GM23338 (cell line): ENCODE measurements at places on chromosomes 1 and 21. TPM values are rescaled to one million over a fixed set of nuclear protein-coding genes. Genes with fewer than 3 reads are reported as not detected.

Gene MYOM3
- not detected in 2 replicates for total RNA-seq

Gene EPHB2
- total RNA-seq: 19.2 and 20.1 TPM in 2 replicates

Gene NBPF12
- total RNA-seq: 5.0 and 6.8 TPM in 2 replicates

- no peaks in the 10 kb centered on the region for H3K36me3 ChIP-seq
- no peak overlapping the region for H3K4me3 ChIP-seq
- no peaks in the 10 kb centered on the region for H3K27me3 ChIP-seq
- no peaks in the 10 kb centered on the region for H3K4me1 ChIP-seq
- DNase-seq: no peak
- no peak overlapping the region for H3K27ac ChIP-seq
These were observed 4.4 kb upstream of the C4BPB start for GRCh38 chr1:207084232-207084631.

DNA sequence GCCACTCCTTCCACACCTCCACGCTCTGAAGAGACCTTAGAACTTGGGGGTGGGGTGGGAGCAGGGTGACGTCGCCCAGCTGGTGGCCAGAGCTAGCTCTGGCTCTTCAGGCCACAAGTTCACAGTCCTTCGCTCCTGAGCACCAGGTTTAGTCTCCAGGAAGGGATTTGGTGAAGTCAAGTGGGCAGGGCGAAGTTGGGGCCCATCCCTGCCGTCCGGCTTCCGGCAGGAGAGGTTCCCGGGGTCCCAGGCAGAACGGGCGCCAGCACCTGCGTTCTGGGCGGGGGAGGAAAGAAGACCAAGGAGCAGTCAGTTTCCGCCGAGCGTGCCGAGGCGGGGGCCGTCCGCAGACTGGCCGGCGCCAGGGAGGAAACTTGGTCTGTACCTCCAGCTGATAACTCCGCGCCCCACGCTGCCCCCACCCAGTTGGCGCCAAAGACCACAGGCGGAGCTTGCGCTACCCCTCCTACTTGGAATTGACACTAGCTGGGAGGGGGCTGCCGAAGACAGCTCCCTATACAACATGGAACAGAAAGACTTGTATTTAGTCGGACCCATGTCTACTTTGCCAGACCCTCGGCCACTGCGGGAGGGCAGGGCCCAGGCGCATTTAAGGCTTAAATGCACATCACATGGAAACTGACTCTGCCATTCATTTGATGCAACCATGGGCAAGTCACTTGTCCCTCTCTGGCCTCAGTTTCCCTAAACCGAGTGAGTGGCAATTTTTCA is 995 bp downstream of the ID3 start:
- H3K27me3 ChIP-seq: peaks cover 48% of the 10 kb centered on the region
- peaks cover 4% of the 10 kb centered on the region; the same call in 1 of the 2 replicates for H3K36me3 ChIP-seq
- H3K27ac ChIP-seq: no peak overlapping the region
- H3K4me1 ChIP-seq: peaks cover 56% of the 10 kb centered on the region

GRCh38 chr1:77282866-77283539 is 1.2 kb downstream of the AK5 start:
- peak overlapping the region; percentile 87 for H3K4me3 ChIP-seq
- H3K4me1 ChIP-seq: peaks cover 21% of the 10 kb centered on the region
- peaks cover 24% of the 10 kb centered on the region for H3K27me3 ChIP-seq

DNA sequence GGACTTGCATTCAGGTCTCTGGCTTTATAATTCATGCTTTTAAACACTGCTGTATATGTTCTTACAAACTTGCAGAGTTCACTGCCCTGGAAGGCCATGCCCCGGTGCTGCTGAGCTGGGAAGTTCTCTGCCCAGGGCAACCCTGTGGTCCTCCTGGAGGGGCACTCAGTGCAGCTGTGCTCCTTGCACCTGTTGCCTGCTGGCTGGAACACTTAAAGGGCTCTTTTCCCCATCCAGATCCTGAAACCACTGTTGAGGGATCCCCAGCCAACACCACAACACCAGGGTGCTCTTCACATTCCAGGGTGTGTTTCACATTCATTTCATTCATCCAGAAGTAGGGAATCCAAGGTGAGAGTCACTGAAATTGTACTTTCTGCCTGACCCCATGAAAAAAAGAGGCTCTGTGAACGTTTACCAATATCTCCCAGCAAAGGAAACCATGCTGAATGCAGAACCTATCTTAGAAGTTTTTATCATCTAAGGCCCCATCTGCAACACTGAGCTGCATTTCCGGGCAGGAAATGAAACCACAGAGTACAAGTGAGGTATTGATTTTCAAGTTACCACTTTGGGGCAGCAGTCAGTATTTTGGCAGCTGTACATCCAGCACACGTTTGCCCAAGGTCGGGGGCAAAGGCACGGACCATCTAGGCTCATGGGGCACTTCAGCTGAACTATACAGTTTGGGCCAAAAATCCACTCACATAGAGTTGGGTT is 16.4 kb upstream of the KIAA0040 start:
- no peak overlapping the region for H3K27ac ChIP-seq
- DNase-seq: no peak
- no peak overlapping the region for H3K4me3 ChIP-seq
- H3K36me3 ChIP-seq: no peaks in the 10 kb centered on the region
- no peaks in the 10 kb centered on the region for H3K27me3 ChIP-seq

- DNase-seq: peak; percentile 71
- H3K27me3 ChIP-seq: no peaks in the 10 kb centered on the region
These were observed 134.9 kb upstream of the IPO9 start for GRCh38 chr1:201693890-201694607.

- H3K36me3 ChIP-seq: no peaks in the 10 kb centered on the region
- peaks cover 4% of the 10 kb centered on the region; the same call in 1 of the 2 replicates for H3K4me1 ChIP-seq
- no peak overlapping the region for H3K4me3 ChIP-seq
- DNase-seq: no peak
- no peaks in the 10 kb centered on the region for H3K27me3 ChIP-seq
These were observed 40.0 kb upstream of the CITED4 start for GRCh38 chr1:40901886-40902852.

GRCh38 chr1:118927427-118928187 is 60.5 kb downstream of the TBX15 start:
- H3K27ac ChIP-seq: no peak overlapping the region
- H3K4me3 ChIP-seq: no peak overlapping the region
- H3K4me1 ChIP-seq: no peaks in the 10 kb centered on the region
- H3K36me3 ChIP-seq: no peaks in the 10 kb centered on the region
- DNase-seq: no peak

GRCh38 chr1:216576234-216576937 is 146.8 kb downstream of the ESRRG start:
- no peaks in the 10 kb centered on the region for H3K4me1 ChIP-seq
- H3K4me3 ChIP-seq: no peak overlapping the region
- no peak overlapping the region for H3K27ac ChIP-seq
- no peaks in the 10 kb centered on the region for H3K27me3 ChIP-seq
- H3K36me3 ChIP-seq: no peaks in the 10 kb centered on the region

DNA sequence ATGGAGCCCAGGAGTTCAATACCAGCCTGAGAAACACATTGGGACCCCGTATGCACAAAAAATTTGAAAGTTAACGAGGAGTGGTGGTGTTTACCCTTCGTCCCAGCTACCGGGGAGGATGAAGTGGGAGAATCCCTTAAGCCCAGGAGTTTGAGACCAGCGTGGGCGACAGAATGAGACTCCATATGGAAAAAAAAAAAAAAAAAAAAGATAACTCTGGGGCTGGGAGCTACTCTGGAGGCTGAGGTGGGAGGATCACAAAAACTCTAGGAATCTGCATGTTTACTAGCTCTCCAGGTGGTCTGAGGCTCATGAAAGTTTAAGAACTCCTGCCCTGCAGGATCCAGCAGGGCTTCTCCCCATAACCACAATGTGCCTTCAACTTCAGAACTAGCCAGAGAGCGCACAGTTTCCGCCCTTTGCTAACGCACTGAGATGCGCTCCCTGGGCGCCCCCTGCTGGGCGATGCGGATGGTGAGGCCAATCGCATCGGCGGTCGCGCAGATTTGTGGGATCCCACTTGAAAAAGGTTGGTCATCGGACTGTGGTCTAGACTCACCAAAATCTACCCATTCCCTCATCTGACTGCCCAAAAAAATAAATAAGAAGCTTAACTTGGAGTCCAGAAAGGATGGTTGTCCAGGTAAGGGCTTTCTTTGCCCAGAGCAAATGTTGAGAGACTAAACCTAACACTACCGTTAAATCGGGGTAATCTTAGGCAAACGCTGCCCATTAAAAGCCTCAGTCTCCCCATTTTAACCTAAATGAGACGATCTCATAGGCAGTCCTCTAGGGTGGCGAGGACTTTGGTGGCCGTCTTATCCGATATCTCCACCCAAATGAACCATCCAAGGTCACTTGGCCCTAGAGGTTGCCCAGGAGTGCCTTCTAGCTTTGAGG is 8.8 kb downstream of the ZNF683 start:
- H3K4me1 ChIP-seq: peaks cover 10% of the 10 kb centered on the region
- H3K4me3 ChIP-seq: no peak overlapping the region
- no peak overlapping the region for H3K27ac ChIP-seq

DNA sequence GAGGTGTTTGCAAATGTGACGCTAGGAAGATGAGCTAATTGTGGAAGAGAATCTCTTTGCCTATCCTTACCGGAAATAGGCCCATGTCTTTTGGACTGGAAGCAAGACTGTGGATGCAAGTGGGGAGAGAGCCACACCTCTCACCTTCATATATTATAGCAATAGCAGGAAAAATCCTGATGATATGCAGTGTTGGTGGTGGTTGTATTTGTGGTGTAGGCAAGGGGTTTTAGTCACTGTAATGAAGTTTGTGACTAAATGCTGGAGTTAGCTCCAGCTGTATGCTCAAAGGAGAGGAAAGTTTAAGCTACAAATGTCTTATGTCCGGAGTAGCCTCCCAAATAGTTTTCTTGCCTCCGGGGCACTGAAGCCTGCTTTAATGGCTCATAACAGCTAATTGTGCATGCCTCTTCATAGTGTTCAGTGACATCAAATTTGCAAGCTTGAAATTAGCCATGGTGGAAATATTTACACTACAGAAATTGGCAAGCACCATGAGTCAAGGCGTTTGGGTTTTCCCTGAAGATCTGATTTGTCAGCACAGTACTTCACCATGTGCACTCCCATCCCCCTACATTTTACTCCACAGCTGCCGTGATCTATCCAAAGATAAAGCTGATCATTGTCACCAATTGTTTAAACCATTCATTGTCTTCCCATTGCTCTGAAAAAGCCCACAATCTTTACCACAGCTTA is 102.6 kb upstream of the ZNF644 start:
- no peak overlapping the region for H3K4me3 ChIP-seq
- H3K27me3 ChIP-seq: no peaks in the 10 kb centered on the region
- H3K27ac ChIP-seq: peak overlapping the region; percentile 95
- no peaks in the 10 kb centered on the region for H3K36me3 ChIP-seq
- H3K4me1 ChIP-seq: peaks cover 73% of the 10 kb centered on the region
- no peak for DNase-seq

DNA sequence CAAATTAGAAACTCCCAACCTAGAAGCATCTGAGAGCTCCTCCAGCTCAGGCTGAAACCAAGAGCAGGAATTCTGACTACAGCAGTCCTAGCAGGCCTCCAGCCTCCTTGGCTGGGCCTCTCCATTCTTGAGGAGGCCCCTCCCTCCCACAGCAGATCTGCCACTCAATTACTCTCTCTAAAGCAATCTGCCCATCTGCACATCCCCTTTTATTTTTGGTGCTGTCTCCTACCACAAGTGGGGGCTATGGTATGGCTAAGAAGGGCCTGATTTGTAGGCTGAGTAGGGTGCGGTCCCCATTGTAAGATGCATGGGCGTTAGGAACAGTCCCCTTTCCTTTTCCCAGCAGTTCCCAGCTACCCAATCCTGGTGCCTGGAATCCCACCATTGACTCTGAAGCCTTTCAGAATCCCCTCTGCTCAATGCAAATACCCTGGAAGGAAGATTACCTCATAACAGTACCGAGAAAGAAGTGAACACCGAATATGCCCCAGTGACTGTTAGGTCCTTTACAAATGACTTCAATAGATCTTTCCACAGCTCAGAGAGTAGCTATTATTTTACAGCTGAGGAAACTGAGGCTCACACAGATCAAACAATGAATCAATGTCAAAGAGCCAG is 11.6 kb upstream of the TTC39A start:
- no peak overlapping the region for H3K27ac ChIP-seq
- no peak for DNase-seq
- H3K4me3 ChIP-seq: no peak overlapping the region
- H3K36me3 ChIP-seq: no peaks in the 10 kb centered on the region
- peaks cover 5% of the 10 kb centered on the region; the same call in 1 of the 2 replicates for H3K4me1 ChIP-seq
- peaks cover 15% of the 10 kb centered on the region for H3K27me3 ChIP-seq

DNA sequence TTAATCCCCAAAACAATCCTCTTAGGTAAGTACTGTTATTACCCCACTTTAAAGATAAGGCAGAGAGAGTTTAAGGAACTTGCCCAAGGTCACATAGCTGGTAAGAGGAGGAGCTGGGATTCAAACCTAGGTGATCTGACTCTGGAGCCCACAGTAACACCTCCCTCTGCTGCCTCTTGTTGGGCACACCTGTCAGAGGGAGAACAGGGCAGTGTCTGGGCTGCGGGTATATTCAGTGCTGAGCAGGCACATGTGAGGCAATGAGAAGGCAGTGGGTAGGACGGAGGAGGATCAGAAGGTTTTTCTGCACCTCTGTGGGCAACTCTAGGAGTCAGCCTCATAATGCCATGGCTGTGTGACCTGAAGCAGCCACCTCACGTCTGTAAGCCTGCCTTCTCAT is 1.8 kb downstream of the HPCA start:
- no peaks in the 10 kb centered on the region for H3K36me3 ChIP-seq
- peaks cover 10% of the 10 kb centered on the region for H3K4me1 ChIP-seq
- H3K27me3 ChIP-seq: peaks cover 64% of the 10 kb centered on the region
- DNase-seq: no peak

DNA sequence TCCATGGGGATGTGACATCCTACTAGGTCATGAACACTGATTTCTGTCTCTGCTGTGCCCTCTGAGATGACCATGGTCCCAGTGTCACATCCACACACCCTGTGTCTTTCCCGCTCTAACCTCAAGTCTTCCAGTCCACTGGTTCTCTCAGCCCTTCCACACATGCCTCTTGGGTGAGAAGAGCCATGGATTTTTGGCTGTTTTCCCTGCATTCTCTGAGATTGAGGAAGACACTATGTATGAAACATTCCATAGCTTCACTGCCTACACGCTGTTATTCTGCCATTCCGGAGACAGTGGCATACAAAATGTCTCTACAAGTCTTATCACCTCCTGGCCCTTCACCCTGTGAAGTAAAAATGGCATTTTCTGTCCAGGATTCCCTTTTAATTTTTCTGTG is 247.3 kb downstream of the BACH1 start:
- no peaks in the 10 kb centered on the region for H3K36me3 ChIP-seq
- no peak overlapping the region for H3K27ac ChIP-seq
- DNase-seq: no peak
- H3K4me1 ChIP-seq: no peaks in the 10 kb centered on the region; the same call in 1 of the 2 replicates
- no peak overlapping the region for H3K4me3 ChIP-seq
- H3K27me3 ChIP-seq: no peaks in the 10 kb centered on the region

DNA sequence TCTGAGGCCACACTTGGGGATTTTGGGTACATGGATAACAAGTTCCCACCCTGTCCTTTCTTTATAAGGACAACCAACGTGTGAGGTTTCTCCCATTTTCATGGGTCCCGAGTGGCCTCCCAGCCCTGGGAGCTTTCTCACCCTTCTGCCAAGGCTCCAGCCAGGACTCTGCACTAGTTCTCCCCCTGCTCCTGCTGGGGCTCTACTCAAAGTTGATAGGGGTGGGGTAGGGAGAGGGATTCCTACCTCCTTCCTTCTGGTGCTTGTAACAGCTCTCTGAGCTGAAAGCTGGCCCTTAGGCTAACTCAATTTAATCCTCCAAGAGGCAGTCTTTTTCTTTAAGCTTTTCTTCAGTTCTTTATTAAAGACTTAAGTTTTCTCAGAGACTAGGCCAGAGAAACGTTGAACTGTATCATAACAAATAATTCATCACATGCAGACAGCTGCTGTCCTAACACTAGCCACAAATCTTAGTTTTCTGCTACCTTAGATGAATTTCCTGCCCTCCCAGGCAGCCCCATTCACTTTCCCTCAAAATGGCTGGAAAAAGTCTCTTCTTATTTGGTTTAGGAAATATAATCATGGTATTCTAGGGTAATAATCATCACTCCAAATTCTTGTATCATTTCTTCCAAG is 22.4 kb upstream of the DR1 start:
- no peaks in the 10 kb centered on the region for H3K27me3 ChIP-seq
- no peak for DNase-seq
- no peak overlapping the region for H3K27ac ChIP-seq
